ENCODE measurements at places on chromosomes 16 and 17.

GRCh38 chr16:16092925-16093627 is 130.2 kb downstream of the ABCC6 start:
- no peak for DNase-seq

- DNase-seq = no peak
Observed at GRCh38 chr16:80113873-80114574, 426.8 kb upstream of the DYNLRB2 start.

DNA sequence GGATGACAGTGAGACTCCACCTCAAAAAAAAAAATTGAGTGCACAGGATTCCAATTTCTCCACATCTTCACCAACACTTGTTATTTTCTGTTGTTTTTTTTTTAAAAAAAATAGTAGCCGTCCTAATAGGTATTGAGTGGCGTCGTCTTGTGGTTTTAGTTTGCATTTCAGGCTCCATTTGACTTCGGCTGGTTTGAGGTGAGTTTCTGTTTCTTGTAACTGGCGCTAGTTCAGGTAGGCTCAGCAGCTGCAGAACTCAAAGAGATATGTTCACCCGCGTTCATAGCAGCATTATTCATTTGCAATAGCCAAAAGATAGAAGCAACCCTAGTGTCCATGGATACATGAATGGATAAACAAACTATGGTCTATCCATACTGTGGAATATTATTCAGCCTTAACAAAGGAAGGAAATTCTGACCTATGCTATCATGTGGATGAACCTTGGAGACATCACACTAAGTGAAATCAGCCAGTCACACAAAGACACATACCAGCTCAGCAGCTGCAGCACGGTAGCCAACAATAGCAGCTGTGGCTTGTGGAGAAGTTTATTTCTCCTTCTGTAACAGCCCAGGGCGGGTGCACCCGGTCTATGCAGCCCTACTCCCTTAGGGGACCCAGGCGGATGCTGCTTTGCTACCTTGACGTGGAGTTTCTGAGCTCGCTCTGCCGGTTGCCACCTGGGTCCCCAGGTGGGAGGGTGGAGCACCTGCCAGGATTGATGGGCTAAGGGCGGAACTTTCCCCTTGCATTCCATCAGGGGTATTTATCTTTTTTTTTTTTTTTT is 44.9 kb downstream of the TMEM235 start:
- DNase-seq = no peak

- DNase-seq = peak; percentile 79
Observed at GRCh38 chr17:75289832-75290337, 652 bp upstream of the SLC25A19 start.

GRCh38 chr16:733382-734207 is 6.7 kb downstream of the HAGHL start:
- DNase-seq = peak; percentile 24

- DNase-seq = no peak
Observed at GRCh38 chr16:87360862-87361610, 22.5 kb downstream of the FBXO31 start.

DNA sequence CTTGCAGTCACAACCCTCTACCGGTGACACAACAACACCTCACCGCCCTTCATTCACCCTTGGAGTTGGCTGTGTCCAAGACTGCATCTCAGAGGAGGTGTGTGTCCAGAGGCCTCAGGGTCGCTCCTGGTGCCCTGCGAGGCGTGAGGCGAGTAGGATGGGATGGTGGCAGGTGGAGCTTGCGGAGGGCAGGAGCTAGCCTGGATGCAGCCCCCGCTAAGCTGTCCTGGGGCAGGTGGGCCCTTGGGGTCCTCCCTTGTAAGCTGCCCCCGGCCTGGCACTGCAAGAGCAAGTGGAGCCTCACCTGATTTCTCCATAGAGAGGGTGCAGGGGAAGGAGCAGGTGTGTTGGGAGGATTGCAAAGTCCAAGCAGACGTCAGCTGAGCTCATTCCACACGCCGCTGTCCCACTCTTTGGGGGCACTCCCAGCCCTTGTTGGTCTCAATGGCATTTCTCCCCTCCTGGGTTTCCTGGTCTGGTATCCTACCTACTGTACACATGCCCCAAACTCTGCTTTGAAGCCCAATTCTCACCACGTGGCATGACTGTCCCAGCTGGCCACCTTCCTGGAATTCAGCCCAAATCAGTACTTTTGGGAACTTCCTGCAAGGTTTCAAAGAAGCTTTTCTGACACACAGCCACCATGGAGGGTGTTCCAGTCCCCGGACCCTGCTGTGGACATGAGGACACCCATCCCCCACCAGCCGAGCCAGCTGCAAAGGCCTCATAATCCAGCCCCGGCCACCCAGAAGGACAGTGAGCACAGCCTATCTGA is 18.1 kb upstream of the ICAM2 start:
- DNase-seq = no peak

DNA sequence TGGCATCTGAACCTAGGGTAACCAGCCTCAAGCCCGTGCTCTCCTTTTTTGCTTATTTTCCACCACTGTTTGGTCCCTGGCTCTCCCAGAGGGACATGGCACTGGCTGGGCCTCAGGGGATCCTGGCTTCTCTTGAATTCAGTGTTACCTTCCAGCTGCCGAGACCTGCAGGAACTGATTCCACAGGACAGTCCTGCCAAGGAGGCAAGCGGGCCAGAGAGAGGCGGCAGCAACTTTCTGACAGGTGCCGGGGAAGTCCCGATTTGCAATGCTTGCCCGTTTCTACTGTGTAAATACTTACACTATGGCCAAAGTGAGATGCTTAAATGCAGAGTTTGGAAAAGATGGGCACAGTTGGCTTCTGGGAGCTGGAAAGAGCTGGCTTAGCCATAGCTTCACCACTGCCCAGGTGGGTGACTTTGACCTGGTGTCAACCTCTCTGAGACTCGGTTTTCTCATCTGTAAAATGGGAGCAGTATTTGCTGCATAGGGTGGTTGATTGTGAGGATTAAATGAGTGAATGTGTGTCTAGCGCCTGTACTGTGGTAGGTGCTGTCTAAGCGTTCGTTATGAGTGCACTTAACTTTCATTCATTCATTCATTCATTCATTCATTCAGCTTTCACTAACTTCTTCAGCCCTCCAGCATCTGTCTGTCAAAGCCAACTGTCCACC is 124.9 kb downstream of the CMIP start:
- DNase-seq = no peak

DNA sequence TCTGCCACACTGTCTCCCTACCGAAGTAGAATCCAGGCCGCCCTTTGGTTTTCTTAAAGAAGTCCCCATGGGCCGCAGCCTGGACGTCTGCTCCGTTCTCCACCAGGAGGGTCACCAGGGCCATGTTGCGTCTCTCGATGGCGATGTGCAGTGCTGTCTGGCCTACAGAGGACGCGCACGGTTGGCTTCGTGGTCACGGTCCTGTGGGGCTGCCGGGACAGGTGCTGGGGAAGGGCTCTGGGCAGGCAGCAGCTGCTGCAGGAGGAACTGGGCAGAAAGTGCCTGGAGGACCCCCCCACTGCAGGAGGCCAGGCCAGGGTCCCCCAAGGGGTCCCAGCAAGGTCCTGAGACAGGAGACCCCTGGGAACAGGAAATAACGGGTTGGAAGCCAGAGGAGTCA is 19.0 kb downstream of the TRPV1 start:
- DNase-seq = no peak

DNA sequence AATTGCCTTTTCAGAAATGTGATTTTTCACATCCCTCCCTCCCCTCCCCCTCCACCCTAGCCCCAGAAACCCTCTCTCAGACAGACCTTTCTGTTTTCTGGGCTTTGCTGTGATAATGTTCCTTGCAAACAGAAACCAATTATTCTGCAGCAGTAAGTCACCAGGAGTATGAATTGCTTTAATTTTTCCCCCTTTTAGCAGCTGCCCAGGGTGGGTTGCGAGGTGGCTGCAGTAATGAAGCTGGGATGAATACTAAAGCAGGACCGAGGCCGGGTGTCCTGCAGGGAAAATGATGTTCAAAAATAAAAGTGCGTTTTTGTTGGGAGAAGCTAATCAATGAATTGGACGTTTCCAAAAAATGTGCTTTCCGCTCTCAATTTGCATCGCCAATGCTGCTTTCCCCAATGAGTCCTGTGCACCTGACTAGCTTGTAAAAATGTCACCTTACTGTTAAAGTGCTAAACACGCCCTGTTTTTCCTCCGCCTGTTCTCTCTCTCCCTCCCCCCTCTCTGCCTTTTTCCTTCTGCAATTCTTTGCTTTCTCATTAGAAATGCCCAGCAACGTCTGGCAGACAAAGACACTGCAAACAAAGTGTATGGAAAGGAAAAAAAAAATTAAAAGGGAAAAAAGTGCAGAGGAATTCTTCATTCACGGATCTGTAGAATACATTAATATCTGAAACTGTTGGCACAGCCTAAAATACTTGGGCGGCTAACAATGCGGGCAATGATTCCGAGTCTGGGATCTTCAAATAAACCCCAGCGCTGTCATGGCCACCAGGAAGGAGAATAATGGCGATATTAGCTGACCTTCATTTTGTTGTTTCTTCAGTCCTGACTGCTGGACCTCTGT is 244.1 kb downstream of the STX8 start:
- DNase-seq = no peak
